ENCODE measurements at places on chromosomes 6 and 20.
A peak's percentile ranks its signal among the peaks of the same experiment; 100 is the strongest.

GRCh38 chr20:59735917-59736316, 131.6 kb downstream of the PHACTR3 start:
- no peak for DNase-seq

- no peak for DNase-seq
These were observed 341.7 kb downstream of the PRL start for GRCh38 chr6:21955053-21955595.

DNA sequence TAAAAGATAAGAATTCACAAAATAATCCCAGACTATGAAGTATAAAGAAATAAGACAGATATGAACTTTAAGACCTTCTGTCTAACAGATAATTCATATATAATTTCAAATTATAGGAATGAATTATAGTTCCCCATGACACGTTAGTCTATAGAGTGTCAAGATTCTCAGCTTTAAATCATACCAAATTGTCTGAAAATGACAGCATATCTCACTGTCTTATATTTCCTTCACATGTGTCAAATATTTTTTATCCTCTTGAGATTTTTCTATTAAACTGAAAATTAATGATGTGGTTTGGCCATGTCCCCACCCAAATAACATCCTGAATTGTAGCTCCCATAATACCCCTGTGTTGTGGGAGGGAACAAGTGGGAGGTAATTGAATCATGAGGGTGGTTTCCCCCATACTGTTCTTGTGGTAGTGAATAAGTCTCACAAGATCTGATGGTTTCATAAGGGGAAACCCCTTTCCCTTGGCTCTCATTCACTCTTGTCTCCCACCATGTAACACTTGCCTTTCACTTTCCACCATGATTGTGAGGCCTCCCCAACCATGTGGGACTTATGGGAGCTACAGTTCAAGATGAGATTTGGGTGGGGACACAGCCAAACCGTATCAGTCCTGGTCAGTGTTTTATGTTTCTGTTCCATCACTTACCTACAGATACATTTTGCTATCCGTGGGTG, 825.3 kb upstream of the GJE1 start:
- no peak for DNase-seq

DNA sequence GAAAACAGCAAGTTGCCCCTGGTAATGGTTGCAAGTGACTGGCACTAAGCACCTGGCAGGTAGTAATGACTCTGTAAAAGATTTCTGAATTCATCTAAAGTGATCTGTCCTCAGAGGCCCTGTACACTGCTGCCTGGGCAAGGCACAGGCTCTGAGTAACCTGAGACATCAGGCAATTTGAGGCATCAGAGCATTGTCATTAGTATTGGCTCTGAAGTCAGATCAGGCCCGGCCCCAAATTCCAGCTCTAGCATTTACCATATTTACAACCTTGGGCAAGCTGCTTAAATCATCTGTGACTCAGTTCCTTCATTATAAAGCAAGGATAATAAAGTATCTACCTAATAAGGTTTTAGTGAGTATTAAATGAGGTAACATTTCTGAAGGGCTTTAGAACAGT, 17.3 kb upstream of the TENT5A start:
- DNase-seq = no peak

DNA sequence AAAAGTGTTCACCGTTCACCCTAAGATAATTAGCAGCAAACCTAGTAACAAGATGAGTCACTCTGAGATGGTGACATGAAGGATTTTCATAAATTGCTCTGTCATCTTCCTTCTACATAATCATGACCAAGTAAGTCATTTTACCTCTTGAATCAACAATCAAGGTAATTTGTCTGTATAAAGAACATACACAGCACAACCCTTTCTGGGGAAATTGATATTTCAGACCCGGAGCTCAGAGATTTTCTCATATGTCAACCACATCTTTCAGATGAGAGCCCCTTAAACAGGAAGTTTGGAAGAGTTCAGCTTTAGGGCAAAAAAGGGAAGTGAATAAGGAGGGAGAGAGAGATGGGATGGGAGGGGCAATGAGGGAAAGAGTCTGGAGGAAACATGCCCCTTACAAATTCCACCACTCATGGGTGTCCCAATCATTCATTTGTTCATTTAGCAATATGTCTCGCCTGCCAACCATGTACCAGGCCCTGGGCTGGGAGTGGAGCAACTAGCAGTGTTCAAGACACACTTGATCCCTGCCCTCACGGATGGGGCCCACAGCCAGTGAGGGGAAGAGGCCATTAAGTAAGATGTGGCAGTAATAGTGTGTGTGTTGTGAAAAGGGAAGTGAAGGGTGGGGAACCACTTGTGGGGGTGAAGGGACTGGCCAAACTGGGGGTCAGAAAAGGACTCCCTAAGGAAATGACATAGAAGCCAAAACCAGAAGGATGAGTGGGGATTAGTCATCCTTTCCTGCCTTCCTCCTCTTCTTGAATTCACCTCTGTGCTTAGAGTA, 190.9 kb downstream of the MAFB start:
- peak; percentile 25 for DNase-seq

- DNase-seq = no peak
These were observed 840 bp downstream of the PPP1R3D start for GRCh38 chr20:59939052-59939878.

- DNase-seq = no peak
These were observed 2.9 kb downstream of the SASH1 start for GRCh38 chr6:148345578-148345977.

GRCh38 chr6:94052749-94053148, 633.4 kb upstream of the EPHA7 start:
- DNase-seq = no peak

- DNase-seq = no peak
These were observed 97.7 kb upstream of the IYD start for GRCh38 chr6:150271172-150271500.

DNA sequence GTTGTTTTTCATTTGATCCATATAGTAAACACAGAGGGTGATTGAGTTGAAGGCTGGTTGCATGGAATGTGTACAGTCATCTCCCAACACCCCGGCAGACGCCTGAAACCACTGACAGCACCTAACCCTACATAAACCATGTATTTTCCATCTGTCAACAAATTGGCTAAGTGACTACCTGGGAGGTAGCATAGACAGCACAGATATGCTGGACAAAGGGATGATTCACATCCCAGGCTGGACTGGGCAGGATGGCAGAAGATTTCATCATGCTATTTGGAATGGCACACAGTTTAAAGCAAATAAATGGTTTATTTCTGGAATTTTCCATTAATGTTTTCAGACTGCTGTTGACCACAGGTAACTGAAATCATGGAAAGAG, 4.4 kb upstream of the VIP start:
- DNase-seq = no peak

GRCh38 chr20:46350986-46351267, 42.6 kb upstream of the CDH22 start:
- no peak for DNase-seq
